ENCODE measurements at places on chromosomes 12 and 14.
A peak's percentile ranks its signal among the peaks of the same experiment; 100 is the strongest.

DNA sequence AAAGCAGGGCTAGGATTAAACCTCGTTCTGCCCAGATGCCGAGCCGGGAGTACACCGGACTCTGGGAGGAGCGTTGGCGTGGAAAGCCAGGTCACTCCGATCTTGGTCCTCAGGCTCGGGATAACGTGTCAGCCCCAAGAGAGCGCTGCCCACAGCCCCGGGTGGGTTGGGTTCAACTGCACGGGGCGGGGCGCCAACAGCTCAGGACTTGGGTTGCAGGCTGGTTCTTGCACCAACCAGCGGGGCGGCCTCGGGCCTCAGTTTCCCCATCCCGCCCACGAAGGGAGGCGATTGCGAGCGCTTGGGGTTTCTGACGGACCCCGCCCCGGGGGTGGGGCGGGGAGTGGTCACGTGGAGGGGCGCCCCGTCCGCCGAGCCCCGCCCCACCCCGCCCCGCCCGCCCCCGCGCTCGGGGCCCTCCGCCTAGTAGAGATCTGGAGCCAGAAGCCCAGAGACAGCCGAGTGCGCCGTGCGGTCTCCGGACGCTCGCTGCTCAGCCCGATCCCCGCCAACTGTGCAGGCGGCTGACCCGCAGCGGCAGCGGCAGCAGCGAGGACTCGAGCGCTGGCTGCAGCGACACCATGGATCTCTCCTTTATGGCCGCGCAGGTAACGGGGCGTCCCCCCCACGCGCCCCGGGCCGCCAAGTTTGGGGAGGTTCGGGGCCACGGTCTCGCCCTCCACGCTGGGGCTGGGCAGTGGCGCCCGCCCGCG, at the start of gene C14orf132:
Gene C14orf132, plus strand, starts transcription at position 443 of the 713 bp plus-strand sequence. Its CDS starts 139 bp downstream, at position 582.
- DNase-seq = peak; percentile 64

DNA sequence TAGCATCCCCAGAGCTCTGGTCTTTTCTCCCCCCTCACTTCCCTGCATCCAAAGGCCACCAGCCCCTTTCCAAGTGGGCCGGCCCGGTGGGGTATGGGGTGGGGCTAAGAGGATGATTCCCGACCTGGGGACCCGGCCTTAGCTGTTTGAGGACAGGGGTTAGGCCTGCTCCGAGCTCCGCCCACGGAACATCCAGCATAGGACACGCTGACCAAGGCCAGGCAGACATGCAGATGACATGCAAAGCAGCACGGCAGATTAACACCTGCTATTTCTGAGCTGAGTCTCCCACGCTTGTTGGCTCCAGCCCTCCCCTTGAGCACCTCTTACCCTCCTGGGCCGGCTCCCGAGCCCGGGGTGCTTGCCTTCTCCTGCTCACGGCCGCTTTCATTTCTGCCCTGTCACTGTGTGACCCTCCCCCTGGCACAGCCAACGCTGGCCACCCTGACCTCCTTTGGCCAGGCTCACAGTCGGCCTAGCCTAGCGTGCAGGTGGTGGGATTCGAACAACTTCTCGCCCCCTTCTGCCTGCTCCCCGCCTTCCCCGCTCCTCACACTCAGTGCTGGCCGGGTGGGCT, 40.2 kb downstream of the TEAD4 start:
- DNase-seq = no peak

GRCh38 chr14:103474893-103475292, 47.7 kb downstream of the CKB start:
- DNase-seq = no peak

- no peak for DNase-seq
Observed at GRCh38 chr14:53847881-53848280, 108.7 kb downstream of the BMP4 start.

- DNase-seq = no peak
Observed at GRCh38 chr12:19437996-19438395, 1.3 kb upstream of the AEBP2 start.

DNA sequence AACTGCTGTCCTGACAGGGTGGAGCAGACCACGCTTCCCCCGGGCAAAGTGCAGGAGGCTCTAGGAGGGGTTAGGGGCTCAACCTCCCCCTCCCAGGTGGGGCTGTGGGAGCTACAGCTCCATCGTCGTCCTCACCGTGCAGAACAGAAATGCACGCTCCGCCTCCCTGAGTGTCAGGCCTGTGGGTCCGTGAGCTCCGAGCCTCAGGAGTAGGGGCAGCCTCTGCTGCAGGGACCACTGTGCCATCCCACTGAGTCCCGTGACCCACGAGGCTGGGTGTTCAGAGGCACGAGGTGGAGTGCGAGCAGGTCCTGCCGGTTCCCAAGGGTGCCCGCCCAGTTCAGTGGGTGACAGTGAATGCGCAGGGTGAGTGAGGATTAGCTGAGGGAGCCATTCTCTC, 48.6 kb downstream of the CACNA1C start:
- no peak for DNase-seq

DNA sequence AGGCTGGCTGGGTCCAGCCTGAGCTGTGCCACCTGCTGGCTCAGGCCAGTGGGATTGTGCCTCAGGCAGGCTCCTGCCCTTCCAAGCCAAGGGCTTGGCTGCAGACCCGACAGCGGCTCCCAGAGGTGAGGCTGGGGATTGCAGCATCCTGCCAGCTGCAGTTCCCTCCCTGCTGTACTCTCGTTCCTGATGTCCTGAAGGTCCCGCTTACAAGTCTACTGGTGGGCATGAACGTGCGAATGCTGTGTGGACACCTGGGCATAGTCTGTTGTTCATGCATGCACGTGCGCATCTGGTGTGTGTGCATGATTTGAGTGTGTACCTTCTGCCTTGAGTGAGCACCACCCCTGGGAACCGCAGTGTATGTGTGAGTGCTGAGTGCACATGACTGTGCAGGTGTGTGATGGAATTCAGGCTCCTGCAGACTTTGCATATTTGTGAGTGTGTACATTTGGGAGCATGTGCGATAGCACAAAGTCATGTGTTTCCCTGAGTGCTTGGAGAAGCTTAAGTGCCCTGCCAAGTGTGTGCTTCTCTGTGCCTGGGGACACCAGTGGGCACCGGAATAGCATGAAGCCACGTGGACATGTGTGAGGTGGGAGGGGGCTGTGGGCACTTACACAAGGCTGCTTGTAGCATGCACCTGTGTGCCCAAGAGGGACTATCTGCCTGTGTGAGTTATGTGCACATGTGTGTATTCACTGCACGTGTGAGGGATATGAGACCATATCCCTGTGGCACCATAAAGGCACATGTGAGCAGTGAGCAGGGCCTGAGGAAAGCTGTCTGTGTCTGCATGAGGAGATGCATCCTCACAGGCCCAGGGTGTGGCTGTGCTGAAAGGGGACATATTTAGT, 19.3 kb upstream of the KRT7 start:
- DNase-seq = no peak

GRCh38 chr12:63294327-63294632, 143.3 kb upstream of the AVPR1A start:
- no peak for DNase-seq

- DNase-seq = no peak
Observed at GRCh38 chr14:102495491-102496330, 13.9 kb downstream of the ANKRD9 start.

DNA sequence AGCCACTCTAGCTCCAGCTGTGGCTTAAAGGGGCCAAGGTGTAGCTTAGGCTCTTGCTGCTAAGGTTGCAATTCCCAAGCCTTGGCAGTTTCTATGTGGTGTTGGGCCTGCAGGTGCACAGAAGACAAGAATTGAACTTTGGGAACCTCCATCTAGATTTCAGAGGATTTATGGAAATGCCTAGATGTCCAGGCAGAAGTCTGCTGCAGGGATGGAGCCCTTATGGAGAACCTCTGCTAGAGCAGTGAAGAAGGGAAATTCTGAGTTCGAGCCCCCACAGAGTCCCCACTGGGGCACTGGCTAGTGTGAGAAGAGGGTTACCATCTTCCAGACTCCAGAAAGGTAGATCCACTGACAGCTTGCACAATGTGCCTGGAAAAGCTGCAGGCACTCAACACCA, 694.7 kb downstream of the SLC16A7 start:
- DNase-seq = no peak

DNA sequence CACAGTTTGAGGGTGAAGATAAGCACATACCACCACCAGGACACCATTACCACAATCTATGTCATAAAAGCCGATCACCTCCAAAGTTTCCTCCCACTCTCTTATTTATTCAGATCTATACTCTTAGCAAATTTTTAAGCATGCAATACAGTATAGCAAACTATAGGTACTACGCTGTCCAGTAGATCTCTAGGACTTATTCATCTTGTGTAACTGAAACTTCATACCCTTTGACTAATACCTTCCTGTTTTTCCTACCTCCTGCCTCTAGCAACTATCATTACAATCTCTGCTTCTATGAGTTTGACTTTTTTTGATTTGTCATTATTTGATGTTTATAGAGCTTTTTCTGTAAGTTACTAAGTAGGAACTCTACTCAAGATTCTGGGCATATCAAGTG, 84.5 kb upstream of the MANSC4 start:
- no peak for DNase-seq

- no peak for DNase-seq
Observed at GRCh38 chr14:103231376-103232019, 102.5 kb upstream of the EIF5 start.

GRCh38 chr12:111248236-111249017, 120.5 kb downstream of the PHETA1 start:
- DNase-seq = no peak

DNA sequence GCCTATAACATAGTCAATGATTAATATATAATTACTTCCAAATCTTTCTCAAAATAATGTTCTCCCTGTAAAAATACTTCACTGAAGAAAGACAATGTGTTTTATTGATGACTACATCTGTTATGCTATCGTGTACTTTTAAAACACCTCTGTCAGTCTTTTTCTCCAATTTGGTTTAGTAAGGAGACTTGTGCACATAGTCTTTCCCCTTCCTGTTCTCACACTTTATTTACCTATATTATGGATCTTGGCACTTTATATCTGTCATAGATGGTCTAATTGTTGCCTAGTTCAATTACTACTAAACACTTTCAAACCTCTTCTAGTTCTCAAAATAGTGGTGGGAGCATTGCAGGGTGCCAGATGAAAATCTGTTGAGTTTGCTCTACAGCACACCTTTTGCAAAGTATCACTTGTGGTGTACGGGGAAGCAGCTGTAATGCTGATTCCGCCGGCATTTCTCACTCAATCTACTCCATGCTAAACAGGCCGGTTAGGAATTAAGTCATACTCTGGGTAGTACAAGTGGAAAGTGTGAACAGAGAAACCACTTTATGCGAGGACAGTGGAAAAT, 1.1 kb upstream of the INSM2 start:
- DNase-seq = no peak

DNA sequence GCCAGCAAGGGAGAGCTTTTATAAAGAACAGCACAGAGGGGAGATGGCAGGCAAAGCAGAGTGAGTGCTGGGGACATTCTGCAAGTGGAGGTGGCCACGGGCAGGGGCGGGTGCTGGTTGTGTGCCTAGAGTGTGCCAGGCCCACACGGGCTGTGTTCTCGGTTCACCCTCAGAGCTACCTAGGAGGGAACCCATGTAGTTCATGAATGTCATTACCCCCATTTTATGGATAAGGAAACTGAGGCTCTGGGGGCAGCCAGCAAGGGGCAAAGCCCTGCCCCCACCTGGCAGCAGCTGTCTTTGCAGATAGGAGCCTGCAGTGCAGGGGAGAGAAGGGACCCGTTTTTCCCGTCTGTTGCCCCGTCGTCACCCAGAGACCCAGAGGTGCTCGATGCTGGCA, 85.2 kb upstream of the NCOR2 start:
- no peak for DNase-seq

- DNase-seq = no peak
Observed at GRCh38 chr14:79724934-79725717, 486.2 kb downstream of the DIO2 start.

GRCh38 chr12:13135371-13136178, 32.1 kb upstream of the GSG1 start:
- DNase-seq = peak; percentile 8

GRCh38 chr12:45014396-45014795, 36.5 kb downstream of the DBX2 start:
- no peak for DNase-seq

GRCh38 chr12:52634266-52635056, 16.1 kb upstream of the KRT73 start:
- peak; percentile 80 for DNase-seq

- DNase-seq = no peak
Observed at GRCh38 chr12:109065154-109065852, 12.9 kb downstream of the USP30 start.

GRCh38 chr12:108730365-108731104, 783 bp downstream of the CORO1C start:
- DNase-seq = peak; percentile 51

- no peak for DNase-seq
Observed at GRCh38 chr14:80133457-80133856, 77.8 kb downstream of the DIO2 start.

DNA sequence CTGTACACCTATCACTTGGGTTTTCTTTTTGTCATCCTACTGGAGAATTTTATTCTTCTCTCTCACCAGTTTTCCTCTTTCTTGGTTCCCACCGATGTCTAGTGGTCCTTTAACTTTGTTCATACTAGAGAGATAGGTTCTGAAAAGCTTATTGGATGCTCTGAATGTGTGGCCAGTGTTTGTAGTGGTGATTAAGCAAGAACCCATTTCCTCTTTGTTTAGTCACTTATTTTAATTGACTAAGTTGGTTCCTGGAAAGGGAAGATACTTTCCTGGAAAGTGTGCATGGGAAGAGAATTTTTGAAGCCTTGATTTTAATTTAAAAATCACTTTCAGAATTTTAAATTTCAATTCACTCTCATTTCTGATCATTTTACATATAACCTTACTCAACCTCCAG, 127.2 kb downstream of the OTOGL start:
- no peak for DNase-seq

GRCh38 chr12:27013611-27014084, 536 bp downstream of the TM7SF3 start:
- DNase-seq = no peak

DNA sequence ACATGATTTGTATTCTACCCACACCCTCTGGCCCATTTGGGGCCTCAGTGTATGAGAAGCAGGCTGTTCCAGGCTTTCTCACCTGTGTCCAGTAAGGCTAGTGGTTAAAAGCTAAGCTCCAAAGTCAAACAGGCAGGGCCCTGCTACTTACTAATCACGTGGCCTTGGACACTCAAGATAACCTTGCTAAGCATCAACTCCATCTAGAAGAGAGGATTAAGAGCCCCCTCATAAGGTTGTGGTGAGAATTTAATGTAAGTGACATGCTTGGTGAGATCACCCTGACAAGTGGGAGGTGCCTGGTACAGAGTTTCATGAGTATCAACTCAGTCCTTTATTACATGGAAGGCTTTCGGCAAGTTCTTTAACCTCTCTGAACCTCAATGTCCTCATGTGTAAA, 17.8 kb downstream of the ACSM4 start:
- DNase-seq = no peak

- DNase-seq = no peak
Observed at GRCh38 chr12:77891518-77892147, 60.9 kb downstream of the NAV3 start.

Measured in anterior cingulate cortex (tissue), 58 donors.